Activated B cell treated with CpG ODN at 0.5 μM for 24 hours (primary cell): ENCODE measurements at places on chromosomes 1 and 21. TPM values are rescaled to one million over a fixed set of nuclear protein-coding genes. Genes with fewer than 3 reads are reported as not detected.

DNA sequence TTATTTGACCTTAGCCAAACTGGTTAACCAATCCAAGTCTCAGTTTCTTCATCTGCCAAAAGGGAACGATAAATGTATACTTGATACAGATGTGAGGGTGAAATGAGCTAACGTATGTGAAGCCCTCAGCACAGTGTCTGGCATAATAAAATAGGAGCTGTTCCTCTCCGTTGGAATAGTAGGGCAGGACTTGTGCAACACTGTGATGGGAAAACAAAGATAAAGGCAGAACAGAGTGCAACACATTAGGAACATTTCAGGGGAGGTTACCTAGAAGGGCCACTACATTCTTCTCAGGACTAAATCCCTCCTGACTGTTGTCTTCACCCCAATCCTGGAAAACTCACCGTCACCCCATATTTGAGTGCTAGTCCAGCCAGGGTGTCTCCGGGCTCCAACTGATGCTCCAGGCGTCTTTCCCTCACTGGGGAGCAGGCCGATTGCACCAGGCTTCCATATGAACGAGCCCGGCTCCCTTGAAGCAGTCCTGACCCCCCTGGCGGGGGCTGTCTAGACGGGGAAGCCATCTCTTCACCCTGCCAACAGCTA, 896 bp downstream of the LYSMD1 start:
- peaks cover 42% of the 10 kb centered on the region for H3K4me1 ChIP-seq
- H3K4me3 ChIP-seq: peak overlapping the region; percentile 92
- peak overlapping the region; percentile 89 for H3K27ac ChIP-seq
- H3K27me3 ChIP-seq: no peaks in the 10 kb centered on the region
- H3K36me3 ChIP-seq: peaks cover 48% of the 10 kb centered on the region
- no peak for DNase-seq

The PM20D1 gene
- total RNA-seq: 1.2 and 2.1 TPM in 2 replicates

DNA sequence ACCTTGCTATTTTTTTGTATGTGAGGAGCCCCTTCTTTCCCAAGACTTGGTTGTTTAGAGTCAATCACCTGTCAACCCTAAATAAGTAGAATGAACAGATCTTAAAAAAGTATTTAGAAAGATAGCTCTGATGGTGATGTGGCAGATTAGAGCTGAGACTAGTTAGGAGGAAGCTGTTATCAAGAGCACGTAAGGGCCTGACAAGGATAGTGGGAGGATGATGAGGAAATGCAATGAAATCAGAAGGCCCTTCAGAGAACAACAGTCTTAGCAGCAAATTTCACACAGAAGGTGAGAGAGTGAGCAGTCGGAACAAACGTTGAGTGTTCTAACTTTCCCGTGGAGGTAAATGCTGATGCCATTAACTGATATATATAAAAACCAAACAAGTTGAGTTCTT, 15.9 kb upstream of the S1PR1 start:
- H3K4me3 ChIP-seq: no peak overlapping the region
- H3K27me3 ChIP-seq: no peaks in the 10 kb centered on the region
- DNase-seq: no peak

DNA sequence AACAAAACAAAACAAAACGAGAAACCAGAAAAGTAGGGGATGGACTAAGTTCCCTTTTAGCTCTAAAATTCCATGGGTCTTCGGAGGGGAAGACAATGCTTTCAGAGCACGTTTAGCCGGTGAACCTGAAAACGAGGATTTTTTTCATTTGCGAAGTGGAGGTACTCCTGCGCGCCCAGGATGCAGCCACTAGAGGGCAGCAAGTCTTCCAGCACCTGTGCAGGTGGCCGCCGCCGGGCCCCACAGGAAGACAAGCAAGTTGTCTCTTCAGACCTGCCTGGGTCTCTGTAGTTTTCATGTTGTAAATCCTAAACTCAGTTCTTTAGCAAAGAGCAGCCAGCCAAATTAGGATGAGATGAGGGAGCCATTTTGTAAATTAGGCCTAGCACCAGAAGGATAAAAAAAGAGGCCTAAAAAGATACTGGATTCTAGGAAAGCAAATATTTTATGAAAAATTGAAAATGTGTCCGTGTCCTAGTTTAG, 17.7 kb upstream of the SNX27 start:
- peak overlapping the region; percentile 46 for H3K27ac ChIP-seq
- peaks cover 10% of the 10 kb centered on the region for H3K4me1 ChIP-seq
- peaks cover 11% of the 10 kb centered on the region for H3K27me3 ChIP-seq
- H3K36me3 ChIP-seq: no peaks in the 10 kb centered on the region

The DNASE2B gene
- total RNA-seq: not detected in 2 replicates

DNA sequence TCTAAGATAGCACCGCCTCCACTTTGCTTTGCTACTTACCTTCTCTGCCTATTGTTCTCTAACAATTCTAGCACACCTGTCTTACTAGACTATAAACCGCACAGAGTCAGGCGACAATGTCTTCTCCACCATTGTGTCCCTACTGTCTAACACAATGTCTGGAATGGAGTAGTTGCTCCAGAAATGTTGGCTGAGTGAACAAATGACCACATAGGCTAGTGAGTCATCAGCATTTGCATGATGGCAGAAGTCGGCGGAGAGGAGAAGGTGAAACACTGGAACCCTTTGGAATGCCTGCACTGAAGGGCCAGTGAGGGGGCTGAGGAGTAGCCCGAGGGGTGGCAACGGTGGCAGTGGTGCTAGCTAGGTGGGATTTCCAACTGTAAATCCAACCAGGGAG, 14.0 kb upstream of the PABPC4 start:
- no peaks in the 10 kb centered on the region for H3K4me1 ChIP-seq
- DNase-seq: no peak
- H3K27ac ChIP-seq: no peak overlapping the region

The ABCA4 gene
- not detected in 2 replicates for total RNA-seq
